Activated T-helper 1 cell treated with Interleukin-2 at 50 U/mL for 16 hours (primary cell): ENCODE measurements at places on chromosomes 5 and 9.

DNA sequence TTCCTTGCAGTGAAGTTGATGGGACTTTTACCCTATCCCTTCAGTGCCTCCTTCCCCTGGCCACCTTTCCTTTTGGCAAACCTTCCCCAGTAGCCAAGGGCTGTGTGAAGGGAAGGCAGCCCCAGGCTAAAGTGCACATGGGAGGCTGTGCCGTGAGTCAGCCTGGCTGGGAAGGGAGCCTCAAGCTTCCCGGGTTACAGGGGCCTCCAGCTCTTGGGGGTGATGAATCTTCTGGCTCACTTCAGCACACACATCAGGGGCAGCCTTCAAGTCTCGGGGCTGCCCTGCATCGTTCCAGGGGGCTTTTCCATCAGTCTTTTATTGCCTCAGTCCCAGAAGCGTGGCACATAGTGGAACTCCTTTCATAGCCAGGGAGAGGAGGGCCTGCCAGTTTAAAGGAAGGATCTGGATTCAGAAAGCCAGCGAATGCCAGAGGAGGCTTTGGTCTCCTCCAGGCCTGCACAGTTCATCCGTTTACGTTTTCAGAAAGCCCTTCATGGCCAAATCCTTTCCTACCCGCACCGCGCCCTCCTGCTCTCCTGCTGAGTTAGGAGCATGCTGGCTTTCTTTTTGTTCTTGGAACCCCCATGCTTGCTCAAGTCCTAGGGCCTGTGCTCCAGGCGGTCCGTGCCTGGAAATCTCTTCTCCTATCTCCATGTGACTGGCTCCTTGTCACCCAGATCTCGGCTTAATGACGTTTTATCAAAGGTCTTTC, 134.8 kb upstream of the KLF4 start:
- no peak for DNase-seq

DNA sequence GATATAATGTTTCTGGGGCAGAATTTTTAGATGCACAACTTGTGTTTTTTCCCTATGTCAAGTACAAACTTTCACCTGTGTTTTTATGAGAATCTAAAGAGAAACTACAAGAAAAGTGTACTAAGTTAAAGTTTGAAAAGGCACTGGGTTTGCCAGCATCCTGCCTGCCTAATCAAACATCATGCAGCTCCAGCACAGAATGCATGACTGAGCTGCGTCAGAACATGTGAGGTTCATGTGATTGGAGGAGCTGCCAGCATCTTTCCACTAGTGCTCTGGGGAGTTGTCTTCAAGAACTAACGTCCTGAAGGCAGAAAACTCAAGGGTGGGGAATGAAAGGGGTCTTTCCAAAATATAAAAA, 46.1 kb upstream of the RIC1 start:
- DNase-seq, result no peak

DNA sequence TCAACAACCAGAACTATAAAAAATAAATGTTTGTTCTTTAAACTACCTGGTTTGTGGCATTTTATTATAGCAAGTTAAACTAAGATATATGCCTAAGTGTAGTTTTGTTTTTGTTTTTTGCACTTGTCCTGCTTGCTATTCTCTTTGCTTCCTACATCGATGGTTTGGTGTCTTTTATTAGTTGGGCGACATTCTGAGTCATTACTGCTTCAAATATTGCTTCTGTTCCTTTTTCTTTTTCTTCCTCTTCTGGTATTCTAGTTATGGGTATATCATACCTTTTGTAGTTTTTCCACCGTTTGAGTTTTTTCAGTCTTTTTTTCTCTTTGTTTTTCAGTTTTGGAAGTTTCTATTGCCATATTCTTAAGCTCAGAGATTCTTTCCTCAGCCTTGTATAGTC, 86.9 kb downstream of the MACIR start:
- no peak for DNase-seq

DNA sequence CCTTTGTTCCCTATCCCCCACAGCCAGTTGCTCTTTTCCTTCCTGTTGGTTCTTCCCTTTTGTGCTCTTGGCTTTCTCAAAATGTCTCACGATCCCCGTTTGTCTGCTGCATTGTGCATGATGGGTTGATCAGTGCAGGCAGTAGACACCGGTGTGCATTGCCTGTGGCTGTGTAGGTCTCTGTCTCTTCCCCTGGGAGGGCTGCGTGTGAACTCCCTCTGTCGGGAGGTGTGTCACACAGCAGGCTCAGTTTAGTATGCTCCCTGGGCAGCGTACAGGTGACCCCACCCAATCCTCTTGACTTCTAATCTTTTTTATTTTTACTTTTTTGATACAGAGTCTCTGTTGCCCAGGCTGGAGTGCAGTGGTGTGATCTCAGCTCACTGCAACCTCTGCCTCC, 265.3 kb downstream of the FSTL4 start:
- DNase-seq, result no peak

DNA sequence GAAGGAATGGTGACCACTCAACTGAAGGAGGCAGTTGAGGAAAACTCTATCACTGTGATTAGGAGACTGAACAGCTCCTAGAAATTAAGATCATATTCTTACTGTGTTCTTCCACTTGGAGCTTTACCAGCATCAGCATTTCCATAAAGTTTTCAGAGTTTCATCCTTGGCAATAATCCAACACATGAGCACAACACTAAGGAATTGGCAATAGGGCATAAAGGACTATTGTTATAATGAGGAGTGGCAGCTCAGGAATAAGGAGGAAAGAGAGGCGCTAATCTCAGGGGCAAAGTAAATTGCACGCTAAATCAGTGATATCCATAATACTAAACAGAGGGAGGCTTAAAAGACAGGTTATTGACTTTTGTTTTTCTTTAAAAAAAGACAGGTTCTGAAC, 338.9 kb downstream of the EFNA5 start:
- DNase-seq, result no peak

GRCh38 chr9:19160085-19160484, 32.8 kb upstream of the PLIN2 start:
- DNase-seq, result no peak

- DNase-seq, result no peak
These were observed 11.9 kb upstream of the OR13C8 start for GRCh38 chr9:104556830-104557634.
